ENCODE measurements at places on chromosomes 2 and 18.
A peak's percentile ranks its signal among the peaks of the same experiment; 100 is the strongest.

DNA sequence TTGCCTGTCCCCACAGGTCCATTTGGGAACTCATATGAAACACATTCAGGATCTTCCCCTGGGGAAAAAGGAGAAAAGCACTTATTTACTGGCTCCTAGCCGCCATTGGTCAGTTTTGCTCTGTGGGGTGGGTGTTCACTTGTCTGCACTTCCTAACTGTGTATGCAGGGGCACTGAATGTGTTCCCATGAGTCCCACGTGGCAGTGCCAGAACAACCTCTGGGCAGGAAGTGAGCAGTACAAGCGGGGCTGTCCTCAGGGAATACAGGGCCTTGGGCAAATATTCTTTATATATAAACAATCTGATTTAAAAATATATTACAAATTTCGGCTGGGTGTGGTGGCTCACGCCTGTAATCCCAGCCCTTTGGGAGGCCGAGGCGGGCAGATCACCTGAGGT lies 21.8 kb upstream of the CTIF start:
- DNase-seq: no peak

DNA sequence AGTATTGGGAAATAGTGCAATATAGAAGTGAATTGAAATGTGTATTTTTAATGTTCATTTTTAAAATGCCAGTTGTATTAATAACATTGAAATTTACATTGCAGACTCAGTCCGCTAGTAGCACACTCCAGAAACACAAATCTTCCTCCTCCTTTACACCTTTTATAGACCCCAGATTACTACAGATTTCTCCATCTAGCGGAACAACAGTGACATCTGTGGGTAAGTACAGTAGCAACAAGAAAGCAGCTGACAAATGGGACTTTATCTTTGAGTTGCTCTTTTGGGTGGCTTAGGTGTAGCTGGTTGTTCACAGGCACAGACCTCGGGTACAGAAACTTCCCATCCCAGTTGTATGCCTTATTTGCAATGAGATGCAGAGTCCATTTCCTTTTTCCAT lies 118.2 kb upstream of the IL1R2 start:
- no peak for DNase-seq

GRCh38 chr2:20672201-20672951 lies 5.4 kb downstream of the GDF7 start:
- DNase-seq: no peak

GRCh38 chr2:42200926-42201855 lies 32.0 kb downstream of the EML4 start:
- no peak for DNase-seq

- no peak for DNase-seq
These were observed 31.5 kb upstream of the SIX2 start for GRCh38 chr2:45040786-45041185.

- DNase-seq: no peak
These were observed 29.4 kb upstream of the ZNF516 start for GRCh38 chr18:76524477-76524876.

DNA sequence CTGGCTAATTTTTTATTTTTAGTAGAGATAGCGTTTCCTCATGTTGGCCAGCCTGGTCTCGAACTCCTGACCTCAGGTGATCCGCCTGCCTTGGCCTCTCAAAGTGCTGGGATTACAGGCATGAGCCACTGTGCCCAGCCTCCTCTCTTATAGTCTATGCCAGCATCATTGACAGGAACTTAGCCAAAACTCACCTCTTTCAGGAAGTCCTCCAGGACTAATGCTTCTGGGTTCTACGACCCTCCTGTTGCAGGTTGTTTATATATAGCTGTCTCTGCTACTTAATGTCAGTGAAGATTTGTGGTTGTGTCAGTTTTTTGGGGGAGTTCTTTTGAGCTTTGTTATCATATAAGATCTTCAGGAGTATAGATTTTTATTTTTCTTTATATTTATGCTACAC lies 112.1 kb upstream of the CDC42EP3 start:
- DNase-seq: no peak

DNA sequence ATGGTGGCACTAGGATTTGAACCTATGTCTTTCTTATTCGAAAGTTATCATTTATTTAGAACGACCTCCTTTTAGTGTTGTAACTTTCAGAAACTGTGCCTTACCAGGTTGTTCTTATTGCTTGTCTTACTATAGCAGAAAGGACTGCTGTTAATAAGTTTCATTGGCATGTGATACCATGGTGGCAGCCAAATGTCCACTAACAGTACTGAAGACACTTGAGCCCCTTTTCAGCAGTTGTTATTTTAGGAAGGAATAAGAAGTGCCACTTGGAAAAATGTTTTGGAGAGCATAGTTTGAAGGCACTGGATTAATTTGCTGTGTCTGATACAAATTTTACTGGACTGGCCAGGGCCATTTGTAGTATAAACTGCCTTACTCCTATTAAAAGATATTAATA lies 37.7 kb downstream of the CEP192 start:
- no peak for DNase-seq

GRCh38 chr2:203535078-203535783 lies at the start of gene RAPH1:
RAPH1 (minus strand) TSS chr2:203535301; CDS start chr2:203495353, 39,948 bp downstream.
- peak; percentile 55 for DNase-seq

DNA sequence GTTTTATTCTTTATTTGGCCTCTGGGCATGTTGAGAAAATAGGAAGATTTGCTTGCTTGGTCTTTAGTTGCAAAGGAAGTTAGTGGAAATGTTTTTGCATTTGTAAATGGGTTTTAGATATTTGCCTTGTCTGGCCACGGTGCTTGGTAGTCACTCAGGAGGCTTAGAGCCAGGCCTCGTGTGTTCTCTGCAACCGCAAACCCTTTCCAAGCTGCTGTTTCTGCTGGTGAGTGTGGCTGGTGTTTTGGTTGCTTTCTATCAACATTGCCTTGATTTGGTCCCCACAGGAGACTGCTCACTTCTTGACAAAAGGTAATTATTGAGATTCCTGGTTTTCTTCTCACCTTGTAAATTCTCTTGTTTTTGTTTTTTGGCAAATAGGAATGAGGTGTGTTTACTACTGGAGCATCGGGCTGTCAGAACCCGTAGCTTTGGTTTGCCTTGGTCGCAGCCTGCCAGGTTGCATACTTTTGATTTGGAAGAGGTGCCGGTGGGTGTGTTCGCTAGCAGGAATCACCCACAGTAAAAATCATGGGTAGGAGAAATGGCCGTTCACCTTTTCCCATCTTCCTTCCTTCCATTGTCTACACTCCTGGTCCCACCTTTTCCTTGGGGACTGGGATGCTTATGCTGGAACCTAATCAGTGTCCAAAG lies 15.8 kb downstream of the ASAP2 start:
- DNase-seq: no peak

GRCh38 chr2:216044883-216045486 lies 31.6 kb upstream of the MREG start:
- no peak for DNase-seq

GRCh38 chr2:192379736-192380135 lies 185.0 kb upstream of the TMEFF2 start:
- no peak for DNase-seq

- no peak for DNase-seq
These were observed 49.3 kb downstream of the LYPD6B start for GRCh38 chr2:149087751-149088150.

DNA sequence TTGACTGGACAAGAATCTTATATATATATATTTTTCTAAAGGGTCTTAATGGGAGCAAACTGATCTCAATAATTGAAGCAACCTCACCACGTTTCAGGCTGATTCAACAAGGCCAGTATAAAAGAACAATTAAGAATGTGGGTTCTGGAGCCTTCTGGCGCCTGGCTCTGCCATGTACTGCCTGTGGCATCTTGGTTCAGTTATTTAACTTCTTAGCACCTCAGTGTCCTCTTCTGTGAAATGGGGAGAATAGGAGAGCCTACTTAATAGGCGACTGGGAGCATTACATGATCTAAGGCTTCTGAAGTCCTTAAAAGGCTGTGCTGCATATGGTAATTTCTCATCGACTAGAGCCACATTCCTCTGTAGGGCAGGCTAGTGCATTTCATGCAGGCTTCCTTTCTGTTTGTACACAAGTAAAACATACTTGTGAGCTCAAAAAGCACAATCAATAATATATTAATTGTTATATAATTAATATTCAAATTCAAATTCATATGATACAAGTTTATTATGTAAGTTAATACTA lies 118.4 kb upstream of the LYPD1 start:
- no peak for DNase-seq

DNA sequence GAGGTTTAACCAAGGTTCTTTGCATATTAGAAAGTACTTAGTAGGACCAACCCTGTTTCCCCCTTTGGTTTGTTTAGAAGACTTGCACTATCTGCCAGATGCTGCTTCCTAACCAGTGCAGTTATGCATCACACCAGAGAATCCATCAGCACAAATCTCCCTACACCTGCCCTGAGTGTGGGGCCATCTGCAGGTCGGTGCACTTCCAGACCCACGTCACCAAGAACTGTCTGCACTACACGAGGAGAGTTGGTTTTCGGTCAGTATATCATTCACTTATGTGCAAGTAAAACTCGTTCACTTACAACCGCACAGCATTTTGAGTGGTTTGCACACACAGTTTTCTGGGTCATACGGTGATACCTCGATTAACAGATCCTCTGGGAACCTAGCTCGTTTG lies 69.7 kb downstream of the ZNF532 start:
- DNase-seq: no peak

DNA sequence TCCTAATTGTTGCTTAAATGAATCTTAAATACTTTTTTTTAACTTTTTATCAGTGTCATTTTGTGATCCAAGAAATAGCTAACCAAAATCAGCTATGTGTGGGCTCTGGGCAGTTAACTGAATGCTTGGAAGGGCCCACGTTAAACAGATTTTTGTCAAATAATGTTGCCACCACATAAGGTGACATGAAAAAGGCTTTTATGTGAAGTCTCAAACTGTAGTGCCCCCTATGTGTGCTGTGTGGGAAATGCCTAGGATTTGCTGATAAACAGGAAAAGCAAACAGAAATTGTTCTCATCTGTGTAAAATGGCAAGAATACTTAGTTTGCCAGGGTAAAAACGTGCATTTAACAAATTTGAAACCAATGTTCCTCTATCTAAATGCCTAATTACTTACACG lies 242.2 kb downstream of the ZNF516 start:
- no peak for DNase-seq

Data from activated CD4-positive, alpha-beta T cell treated with anti-CD3 and anti-CD28 coated beads, Interleukin-2, amount 50 U/mL, for 4 hours (primary cell).